Lower lobe of right lung (tissue), 2 donors: ENCODE measurements at places on chromosomes 6 and 20. TPM values are rescaled to one million over a fixed set of nuclear protein-coding genes. Genes with fewer than 3 reads are reported as not detected.
A peak's percentile ranks its signal among the peaks of the same experiment; 100 is the strongest.

DNA sequence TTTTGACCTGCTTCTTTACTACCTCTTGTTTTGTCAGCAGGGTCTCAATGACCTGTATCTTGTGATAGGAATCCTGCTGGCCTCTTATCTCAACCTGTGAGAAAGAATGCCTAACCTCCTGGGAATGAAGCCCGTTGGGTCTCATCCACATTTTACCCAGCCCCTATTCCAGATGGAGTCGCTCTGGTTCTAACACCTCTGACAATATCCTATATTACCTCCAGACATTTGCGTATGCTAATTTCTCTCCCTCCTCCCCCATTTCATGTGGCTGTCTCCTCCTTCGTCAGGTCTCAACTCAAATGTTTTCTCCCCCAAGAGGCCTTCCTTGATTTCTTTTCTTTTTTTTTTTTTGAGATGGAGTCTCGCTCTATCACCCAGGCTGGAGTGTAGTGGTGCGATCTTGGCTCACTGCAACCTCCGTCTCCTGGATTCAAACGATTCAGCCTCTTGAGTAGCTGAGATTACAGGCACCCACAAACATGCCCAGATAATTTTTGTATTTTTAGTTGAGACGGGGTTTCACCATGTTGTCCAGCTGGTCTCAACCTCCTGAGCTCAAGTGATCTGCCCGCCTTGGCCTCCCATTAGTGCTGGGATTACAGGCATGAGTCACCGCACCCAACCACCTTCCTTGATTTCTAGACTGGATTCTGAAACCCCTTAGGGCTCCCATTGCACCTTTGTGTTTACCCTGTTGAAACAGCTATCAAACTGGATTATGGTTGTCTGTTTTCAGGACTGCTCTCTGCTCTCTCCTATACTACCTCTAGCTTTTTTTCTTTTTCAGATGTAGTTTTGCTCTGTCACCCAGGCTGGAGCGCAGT, 49.5 kb upstream of the B4GALT5 start:
- H3K27ac ChIP-seq: no peak overlapping the region
- H3K4me1 ChIP-seq: peaks cover 36% of the 10 kb centered on the region
- no peak for DNase-seq
- no peaks in the 10 kb centered on the region for H3K27me3 ChIP-seq
- no peak overlapping the region for H3K4me3 ChIP-seq

- DNase-seq: no peak
- H3K4me3 ChIP-seq: no peak overlapping the region
- no peaks in the 10 kb centered on the region for H3K4me1 ChIP-seq
- no peaks in the 10 kb centered on the region for H3K36me3 ChIP-seq
- H3K27ac ChIP-seq: no peak overlapping the region
- H3K27me3 ChIP-seq: no peaks in the 10 kb centered on the region
Measured at GRCh38 chr6:131519670-131520436, 53.2 kb upstream of the ARG1 start.

- DNase-seq: no peak
- H3K27ac ChIP-seq: no peak overlapping the region
- no peaks in the 10 kb centered on the region for H3K27me3 ChIP-seq
- no peaks in the 10 kb centered on the region for H3K36me3 ChIP-seq
- H3K4me3 ChIP-seq: no peak overlapping the region
Measured at GRCh38 chr6:132695773-132696172, 18.1 kb downstream of the VNN1 start.

GRCh38 chr6:154548130-154548830, 37.8 kb upstream of the CNKSR3 start:
- H3K27ac ChIP-seq: no peak overlapping the region
- no peaks in the 10 kb centered on the region for H3K36me3 ChIP-seq
- H3K27me3 ChIP-seq: no peaks in the 10 kb centered on the region
- DNase-seq: peak; percentile 53
- no peak overlapping the region for H3K4me3 ChIP-seq
- H3K4me1 ChIP-seq: peaks cover 4% of the 10 kb centered on the region

- H3K27me3 ChIP-seq: no peaks in the 10 kb centered on the region
- H3K27ac ChIP-seq: no peak overlapping the region
- no peak overlapping the region for H3K4me3 ChIP-seq
- H3K36me3 ChIP-seq: peaks cover 7% of the 10 kb centered on the region
Measured at GRCh38 chr6:71310261-71310660, 21.6 kb downstream of the OGFRL1 start.

- H3K27ac ChIP-seq: no peak overlapping the region
- H3K36me3 ChIP-seq: no peaks in the 10 kb centered on the region
- peaks cover 9% of the 10 kb centered on the region for H3K4me1 ChIP-seq
- H3K4me3 ChIP-seq: no peak overlapping the region
Measured at GRCh38 chr6:166691199-166691598, 64.1 kb upstream of the RPS6KA2 start.

DNA sequence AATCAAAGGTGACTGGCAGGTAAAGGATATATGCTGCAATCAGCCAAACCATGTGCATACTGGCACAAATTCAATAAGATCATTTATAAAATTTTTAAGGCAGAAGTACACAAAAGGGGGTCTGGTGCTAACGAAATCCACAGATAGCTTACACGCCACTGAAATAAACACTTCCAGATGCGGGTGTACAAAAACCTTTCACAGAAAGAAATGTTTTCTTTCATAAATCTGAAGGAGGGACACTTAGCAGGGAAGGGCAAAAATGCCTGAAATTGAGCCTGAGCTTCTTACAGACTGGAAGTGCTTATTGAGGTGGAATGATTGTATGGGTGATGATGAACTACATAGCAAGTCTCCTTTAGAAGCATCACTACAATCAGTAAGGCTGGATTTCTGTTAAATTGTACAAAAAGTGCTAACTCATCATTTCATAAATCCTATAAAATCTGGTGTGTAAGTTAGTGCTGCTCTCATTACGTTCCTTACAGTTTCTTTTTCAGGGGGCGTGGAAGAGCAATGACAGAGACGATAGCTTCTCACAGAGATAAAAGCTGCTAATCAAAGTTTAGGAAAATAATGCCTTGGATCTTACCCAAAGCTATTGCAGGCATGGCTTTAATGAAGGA, 409.3 kb upstream of the RUNX2 start:
- no peak overlapping the region for H3K27ac ChIP-seq
- H3K4me3 ChIP-seq: no peak overlapping the region
- H3K4me1 ChIP-seq: no peaks in the 10 kb centered on the region
- no peaks in the 10 kb centered on the region for H3K27me3 ChIP-seq
- no peak for DNase-seq

GRCh38 chr6:148440016-148440415, 97.4 kb downstream of the SASH1 start:
- H3K4me3 ChIP-seq: no peak overlapping the region
- H3K36me3 ChIP-seq: no peaks in the 10 kb centered on the region
- no peak overlapping the region for H3K27ac ChIP-seq
- peaks cover 47% of the 10 kb centered on the region for H3K4me1 ChIP-seq
- H3K27me3 ChIP-seq: no peaks in the 10 kb centered on the region

GRCh38 chr6:140475086-140475485, 1100.6 kb upstream of the CITED2 start:
- H3K36me3 ChIP-seq: no peaks in the 10 kb centered on the region
- no peak overlapping the region for H3K4me3 ChIP-seq
- no peaks in the 10 kb centered on the region for H3K27me3 ChIP-seq
- no peaks in the 10 kb centered on the region for H3K4me1 ChIP-seq
- no peak overlapping the region for H3K27ac ChIP-seq
- DNase-seq: no peak

GRCh38 chr20:13158369-13158768, 62.7 kb upstream of the ISM1 start:
- no peaks in the 10 kb centered on the region for H3K4me1 ChIP-seq
- no peak overlapping the region for H3K4me3 ChIP-seq
- H3K27ac ChIP-seq: no peak overlapping the region
- no peak for DNase-seq
- no peaks in the 10 kb centered on the region for H3K27me3 ChIP-seq

- peak overlapping the region; percentile 63 for H3K27ac ChIP-seq
- no peak for DNase-seq
- peaks cover 27% of the 10 kb centered on the region for H3K4me1 ChIP-seq
Measured at GRCh38 chr6:107823047-107823557, 1.0 kb downstream of the SCML4 start.

The MYLK2 gene
- total RNA-seq: not detected

The PGBD1 gene
- 3.5 TPM for total RNA-seq
